ENCODE measurements at places on chromosomes 6 and 20. TPM values are rescaled to one million over a fixed set of nuclear protein-coding genes. Genes with fewer than 3 reads are reported as not detected.

- H3K4me1 ChIP-seq, result peaks cover 10% of the 10 kb centered on the region
- H3K36me3 ChIP-seq, result no peaks in the 10 kb centered on the region
- peaks cover 87% of the 10 kb centered on the region for H3K27me3 ChIP-seq
- no peak overlapping the region for H3K4me3 ChIP-seq
Measured at GRCh38 chr6:28807682-28808280, 116.0 kb downstream of the TRIM27 start.

GRCh38 chr6:145077382-145077781 lies 657.9 kb downstream of the EPM2A start:
- no peak overlapping the region for H3K4me3 ChIP-seq
- peaks cover 5% of the 10 kb centered on the region for H3K4me1 ChIP-seq
- H3K27me3 ChIP-seq, result no peaks in the 10 kb centered on the region
- DNase-seq, result no peak
- H3K27ac ChIP-seq, result no peak overlapping the region
- H3K36me3 ChIP-seq, result peaks cover 4% of the 10 kb centered on the region

Gene SRMS
- not detected for total RNA-seq

Gene HLA-DOA
- 5.6 TPM for total RNA-seq

Gene POU5F1
- total RNA-seq, result 0.49 TPM

- no peak for DNase-seq
- H3K27me3 ChIP-seq, result no peaks in the 10 kb centered on the region
- H3K4me1 ChIP-seq, result peaks cover 4% of the 10 kb centered on the region
- no peaks in the 10 kb centered on the region for H3K36me3 ChIP-seq
Measured at GRCh38 chr20:10478205-10478604, 43.1 kb downstream of the SLX4IP start.

DNA sequence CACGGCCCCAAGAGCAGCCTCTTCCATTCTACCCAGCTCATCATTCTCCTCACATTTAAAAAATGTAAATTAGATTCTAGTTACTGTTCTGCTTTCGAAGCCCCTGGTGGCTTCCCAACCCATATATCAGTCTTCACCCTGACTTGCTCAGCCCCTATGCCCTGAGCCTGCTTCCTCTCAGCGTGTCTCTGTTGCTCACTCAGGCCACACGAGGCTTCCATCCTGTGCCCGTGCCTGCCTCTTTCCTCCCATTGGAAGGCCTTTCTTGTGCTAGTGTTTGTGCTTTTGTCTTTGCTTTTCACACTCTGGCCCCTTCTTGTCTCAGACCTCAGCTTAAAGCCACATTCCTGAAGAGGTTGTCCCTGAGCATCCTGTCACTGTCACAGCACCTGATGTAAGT lies 78.1 kb downstream of the AFDN start:
- no peak overlapping the region for H3K4me3 ChIP-seq
- peaks cover 38% of the 10 kb centered on the region for H3K36me3 ChIP-seq
- H3K27me3 ChIP-seq, result no peaks in the 10 kb centered on the region
- H3K27ac ChIP-seq, result peak overlapping the region; percentile 39
- peaks cover 33% of the 10 kb centered on the region for H3K4me1 ChIP-seq

- DNase-seq, result no peak
- H3K4me3 ChIP-seq, result no peak overlapping the region
- H3K27me3 ChIP-seq, result peaks cover 17% of the 10 kb centered on the region
- no peaks in the 10 kb centered on the region for H3K4me1 ChIP-seq
Measured at GRCh38 chr6:41153451-41153850, 696 bp downstream of the TREML1 start.

GRCh38 chr20:22106308-22106938 lies 401.0 kb downstream of the PAX1 start:
- H3K4me1 ChIP-seq, result no peaks in the 10 kb centered on the region
- peaks cover 55% of the 10 kb centered on the region for H3K27me3 ChIP-seq
- H3K4me3 ChIP-seq, result no peak overlapping the region
- no peaks in the 10 kb centered on the region for H3K36me3 ChIP-seq

Gene PAQR8
- total RNA-seq, result 13.9 TPM

DNA sequence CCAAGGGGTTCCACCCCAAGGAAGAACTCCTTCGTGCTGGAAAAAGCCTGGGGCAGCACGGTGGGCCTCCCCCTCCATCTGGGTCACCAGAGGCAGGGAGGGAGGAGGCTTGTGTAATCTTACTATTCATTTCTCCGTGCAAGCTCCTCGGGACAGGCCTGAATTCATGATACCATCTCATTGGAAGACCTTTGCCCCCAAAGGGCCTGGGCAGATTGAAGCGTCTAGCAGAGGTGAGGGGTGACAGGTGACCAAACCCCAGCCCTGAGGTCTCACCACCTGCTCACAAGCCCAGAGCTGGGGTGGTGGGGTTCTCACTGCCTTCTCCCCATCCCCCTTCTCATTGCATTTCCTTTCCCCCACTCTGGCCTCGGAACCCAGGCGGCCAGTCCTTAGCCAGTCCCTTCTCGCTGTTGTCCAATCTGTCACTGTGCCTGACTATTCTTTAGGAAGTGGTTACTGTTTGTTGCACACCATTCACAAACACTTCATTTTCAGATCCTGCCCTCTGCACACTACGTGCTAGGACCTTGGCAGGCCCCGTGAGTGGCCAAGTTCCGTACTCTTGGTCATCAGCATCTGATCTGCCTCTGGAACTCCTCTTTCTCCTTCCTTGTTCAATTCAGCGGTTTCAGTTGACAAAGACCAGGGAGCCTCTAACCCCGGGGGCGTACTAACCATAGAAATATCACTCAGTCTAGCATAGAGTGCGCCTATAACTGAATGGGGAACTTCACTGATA lies 137.1 kb downstream of the LY86 start:
- DNase-seq, result no peak
- H3K4me1 ChIP-seq, result peaks cover 32% of the 10 kb centered on the region
- no peaks in the 10 kb centered on the region for H3K36me3 ChIP-seq
- no peak overlapping the region for H3K4me3 ChIP-seq
- no peak overlapping the region for H3K27ac ChIP-seq
- H3K27me3 ChIP-seq, result no peaks in the 10 kb centered on the region

GRCh38 chr6:111837007-111837406 lies 36.2 kb downstream of the FYN start:
- H3K27ac ChIP-seq, result no peak overlapping the region
- no peak overlapping the region for H3K4me3 ChIP-seq
- peaks cover 26% of the 10 kb centered on the region for H3K36me3 ChIP-seq
- peaks cover 21% of the 10 kb centered on the region for H3K4me1 ChIP-seq

DNA sequence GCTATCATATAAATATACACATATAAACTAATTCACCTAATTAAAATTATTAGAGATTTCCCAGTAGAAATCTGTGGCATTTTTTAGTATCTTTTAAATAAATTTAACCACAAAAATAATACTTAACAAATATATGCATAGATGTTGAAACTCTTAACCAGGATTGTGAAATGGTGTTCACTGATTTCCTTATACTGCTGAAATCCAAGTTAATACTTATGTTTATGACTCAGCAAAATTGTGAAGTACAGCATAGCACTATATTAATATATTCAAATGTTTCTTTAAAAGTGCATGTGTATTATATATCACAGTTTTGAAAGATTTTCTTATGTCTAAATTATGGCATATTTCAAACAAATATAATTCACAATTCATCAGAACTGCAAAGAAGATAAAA lies 328.2 kb upstream of the MANEA start:
- DNase-seq, result no peak
- H3K36me3 ChIP-seq, result no peaks in the 10 kb centered on the region
- no peaks in the 10 kb centered on the region for H3K27me3 ChIP-seq

- H3K4me3 ChIP-seq, result no peak overlapping the region
- H3K27me3 ChIP-seq, result peaks cover 3% of the 10 kb centered on the region
- no peak for DNase-seq
- H3K27ac ChIP-seq, result no peak overlapping the region
Measured at GRCh38 chr20:23570178-23570760, 2.0 kb upstream of the CST9L start.

DNA sequence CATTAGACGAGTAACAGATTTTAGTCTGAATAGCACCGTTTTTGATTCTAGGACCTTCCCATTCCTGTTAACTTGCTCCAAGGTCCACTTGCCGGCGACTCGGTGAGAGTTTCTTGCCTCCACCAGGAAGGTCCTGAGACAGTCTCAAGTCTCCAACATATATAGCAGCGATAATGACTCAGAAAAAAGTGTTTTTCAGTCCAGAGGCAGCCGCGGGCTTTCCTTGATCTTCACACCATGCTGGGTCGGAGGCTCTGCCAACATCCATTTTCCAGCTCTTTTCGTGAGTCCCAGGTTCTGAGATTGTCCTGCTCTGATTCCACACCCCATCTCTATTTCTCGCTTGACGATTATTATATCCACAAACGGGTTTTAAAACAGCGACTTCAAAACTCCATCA lies 170.5 kb downstream of the GPX5 start:
- no peak overlapping the region for H3K4me3 ChIP-seq
- H3K27ac ChIP-seq, result no peak overlapping the region
- peaks cover 6% of the 10 kb centered on the region for H3K36me3 ChIP-seq
- H3K27me3 ChIP-seq, result peaks cover 27% of the 10 kb centered on the region

DNA sequence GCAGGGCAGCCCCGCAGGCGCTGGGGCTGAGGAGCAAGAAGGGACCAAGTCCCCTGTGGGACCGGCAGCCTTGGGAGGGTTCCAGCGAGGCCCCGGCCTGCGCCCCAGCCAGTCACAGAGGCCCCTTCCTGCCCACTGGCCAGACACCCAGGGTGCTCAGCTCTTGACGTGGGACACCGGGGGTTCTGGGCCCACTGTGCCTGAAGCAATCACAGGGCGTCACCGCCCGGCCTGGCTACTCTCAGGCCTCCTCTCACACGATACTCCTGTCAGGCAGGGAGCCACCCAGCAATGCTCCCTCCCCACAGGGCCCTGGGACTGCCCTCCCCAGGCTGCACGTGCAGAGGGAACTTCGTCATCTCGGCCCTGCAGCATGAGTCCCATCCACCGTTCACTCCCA lies 14.5 kb downstream of the TAF4 start:
- no peaks in the 10 kb centered on the region for H3K36me3 ChIP-seq
- no peak overlapping the region for H3K4me3 ChIP-seq
- H3K27ac ChIP-seq, result no peak overlapping the region
- no peaks in the 10 kb centered on the region for H3K27me3 ChIP-seq

DNA sequence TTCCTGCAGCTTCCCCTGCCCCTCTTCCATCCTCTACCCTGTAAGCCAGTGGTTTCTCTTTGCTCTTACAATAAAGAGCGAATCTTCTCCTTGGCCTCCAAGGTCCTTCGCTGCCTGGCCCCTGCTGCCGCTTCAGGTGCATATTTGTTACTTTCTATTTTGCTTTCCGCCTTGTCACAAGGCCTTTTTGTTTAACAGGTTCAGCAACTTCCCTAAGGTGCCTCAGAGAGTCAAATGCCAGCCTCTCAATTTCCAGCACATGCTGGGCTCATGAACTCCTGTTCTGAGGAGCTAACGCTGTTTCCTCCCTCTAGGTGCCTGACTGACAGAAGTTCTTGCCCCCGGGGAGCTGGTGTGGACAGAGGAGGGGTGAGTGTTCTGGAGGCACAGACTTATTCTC lies 42.4 kb upstream of the EPB41L1 start:
- H3K27ac ChIP-seq, result peak overlapping the region; percentile 72
- peaks cover 9% of the 10 kb centered on the region for H3K4me1 ChIP-seq
- peaks cover 17% of the 10 kb centered on the region for H3K27me3 ChIP-seq
- no peak for DNase-seq
- H3K4me3 ChIP-seq, result no peak overlapping the region

DNA sequence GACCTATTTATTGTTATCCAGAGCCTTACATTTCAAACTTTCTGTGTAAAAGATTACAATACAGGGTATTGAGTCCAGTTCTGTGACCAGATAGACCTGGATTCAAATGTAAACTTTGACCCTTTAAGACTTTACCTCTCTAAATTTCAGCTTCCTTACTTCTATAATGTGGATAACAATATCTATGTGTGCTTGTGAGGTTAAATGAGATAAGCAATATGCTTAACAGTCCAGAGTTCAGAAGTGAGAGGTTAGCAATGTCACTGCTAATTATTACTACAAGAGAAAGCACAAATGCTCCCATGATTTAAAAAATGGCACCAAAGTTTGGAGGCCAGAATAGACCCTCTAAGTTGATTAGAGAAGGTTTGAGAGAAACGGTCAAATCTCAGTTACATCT lies 27.5 kb downstream of the EPB41L2 start:
- no peaks in the 10 kb centered on the region for H3K36me3 ChIP-seq
- H3K4me3 ChIP-seq, result no peak overlapping the region
- peaks cover 32% of the 10 kb centered on the region for H3K4me1 ChIP-seq

GRCh38 chr6:108673602-108674001 lies 112.9 kb downstream of the FOXO3 start:
- H3K36me3 ChIP-seq, result peaks cover 1% of the 10 kb centered on the region
- H3K4me1 ChIP-seq, result peaks cover 35% of the 10 kb centered on the region
- no peak for DNase-seq
- H3K4me3 ChIP-seq, result no peak overlapping the region
- no peak overlapping the region for H3K27ac ChIP-seq

Gene THBD
- total RNA-seq, result 0.19 TPM

DNA sequence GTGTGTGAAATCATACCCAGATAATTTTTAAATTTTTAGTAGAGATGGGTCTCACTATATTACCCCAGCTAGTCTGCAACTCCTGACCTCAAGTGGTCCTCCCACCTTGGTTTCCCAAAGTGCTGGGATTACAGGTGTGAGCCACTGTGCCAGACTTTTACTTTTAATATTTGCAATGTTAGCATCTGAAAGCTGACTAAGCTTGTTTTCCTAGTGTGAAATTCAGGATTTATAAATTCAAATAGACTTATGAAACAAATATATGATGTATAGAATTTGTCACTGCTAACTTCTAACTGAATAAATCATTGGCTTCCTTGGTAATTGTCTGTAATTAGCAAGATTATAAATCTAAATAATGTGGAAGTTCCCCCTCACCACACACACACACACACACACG lies 58.8 kb upstream of the SLC22A23 start:
- DNase-seq, result no peak
- no peaks in the 10 kb centered on the region for H3K36me3 ChIP-seq
- H3K27me3 ChIP-seq, result peaks cover 24% of the 10 kb centered on the region
- no peak overlapping the region for H3K27ac ChIP-seq

GRCh38 chr20:57922706-57923105 lies 212.9 kb upstream of the PMEPA1 start:
- H3K27ac ChIP-seq, result no peak overlapping the region
- no peak overlapping the region for H3K4me3 ChIP-seq
- H3K27me3 ChIP-seq, result peaks cover 22% of the 10 kb centered on the region
- no peak for DNase-seq
- no peaks in the 10 kb centered on the region for H3K36me3 ChIP-seq

DNA sequence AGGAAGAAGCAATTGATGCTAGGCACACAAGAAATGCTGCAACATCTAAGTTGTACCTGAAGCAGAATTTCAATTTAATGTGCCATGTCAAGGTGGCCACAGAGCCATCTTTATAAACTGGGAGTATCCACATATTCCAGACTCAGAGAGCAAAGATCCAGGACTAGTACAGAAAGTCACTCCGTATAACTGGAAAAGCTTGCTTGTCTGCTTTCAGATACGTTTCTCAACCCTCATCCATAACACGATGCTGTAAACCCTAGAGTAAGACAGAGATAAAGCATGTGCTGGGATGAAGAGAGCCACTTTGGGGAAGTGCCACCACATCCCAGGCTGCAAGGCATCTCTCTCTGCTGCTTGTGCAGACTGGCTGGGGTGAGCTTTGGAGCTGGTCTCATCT lies 134.7 kb downstream of the PACRG start:
- no peaks in the 10 kb centered on the region for H3K27me3 ChIP-seq
- no peak for DNase-seq
- no peaks in the 10 kb centered on the region for H3K4me1 ChIP-seq
- H3K4me3 ChIP-seq, result no peak overlapping the region
- H3K36me3 ChIP-seq, result no peaks in the 10 kb centered on the region

- H3K27ac ChIP-seq, result no peak overlapping the region
- no peak overlapping the region for H3K4me3 ChIP-seq
- no peaks in the 10 kb centered on the region for H3K27me3 ChIP-seq
Measured at GRCh38 chr6:89977808-89978748, 83.8 kb downstream of the GJA10 start.

Gene WFDC12
- not detected for total RNA-seq

Gene FUT9
- total RNA-seq, result 1.5 TPM

Gene MEI4
- 2.6 TPM for total RNA-seq
